COLO829 (cell line): ENCODE measurements at places on chromosomes 13 and 19.

DNA sequence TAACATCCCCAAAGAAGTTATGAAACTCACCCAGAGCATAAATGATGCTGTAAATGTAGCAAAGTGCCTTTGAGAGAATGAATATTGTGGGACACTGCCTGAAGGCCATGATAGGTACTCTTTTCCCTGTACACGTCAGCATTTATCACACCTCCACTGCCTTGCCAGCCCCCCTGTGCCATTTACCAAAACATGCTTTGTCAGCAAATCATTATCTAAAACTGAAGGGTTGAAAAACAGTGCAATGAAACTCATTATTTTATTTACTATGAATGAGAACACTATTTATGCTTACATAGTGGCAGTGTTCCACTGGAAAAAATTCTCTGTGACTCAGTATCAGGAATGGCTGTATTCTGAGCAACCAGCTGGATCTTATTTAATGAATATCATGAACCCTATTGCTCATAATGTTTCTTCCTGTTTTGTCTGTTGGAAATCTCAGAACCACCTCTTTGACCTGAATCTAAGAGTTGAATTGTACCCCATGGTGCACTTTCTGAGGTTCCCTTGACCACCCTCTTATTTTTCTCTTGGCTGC is 564.1 kb downstream of the DCT start:
- DNase-seq: no peak

- no peak for DNase-seq
Observed at GRCh38 chr19:4371247-4372164, 28.1 kb downstream of the MPND start.

DNA sequence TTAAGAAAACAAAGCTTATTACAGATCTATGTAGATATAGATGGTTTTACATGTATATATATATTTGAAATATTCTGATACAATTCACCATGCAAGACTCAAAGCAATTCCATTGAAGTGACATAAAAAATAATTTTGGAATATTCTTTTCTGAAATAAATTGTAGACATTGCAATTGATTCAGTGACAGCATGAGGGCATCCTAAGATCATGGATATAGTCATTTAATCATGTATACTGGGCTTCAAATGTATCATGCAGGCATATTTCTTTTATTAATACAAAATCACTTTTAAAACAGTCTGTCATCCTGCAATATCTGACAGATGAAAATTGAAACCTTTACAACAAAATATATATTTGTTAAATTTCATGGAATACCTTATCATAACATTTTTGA is 286.7 kb upstream of the SLITRK6 start:
- DNase-seq: peak; percentile 5

DNA sequence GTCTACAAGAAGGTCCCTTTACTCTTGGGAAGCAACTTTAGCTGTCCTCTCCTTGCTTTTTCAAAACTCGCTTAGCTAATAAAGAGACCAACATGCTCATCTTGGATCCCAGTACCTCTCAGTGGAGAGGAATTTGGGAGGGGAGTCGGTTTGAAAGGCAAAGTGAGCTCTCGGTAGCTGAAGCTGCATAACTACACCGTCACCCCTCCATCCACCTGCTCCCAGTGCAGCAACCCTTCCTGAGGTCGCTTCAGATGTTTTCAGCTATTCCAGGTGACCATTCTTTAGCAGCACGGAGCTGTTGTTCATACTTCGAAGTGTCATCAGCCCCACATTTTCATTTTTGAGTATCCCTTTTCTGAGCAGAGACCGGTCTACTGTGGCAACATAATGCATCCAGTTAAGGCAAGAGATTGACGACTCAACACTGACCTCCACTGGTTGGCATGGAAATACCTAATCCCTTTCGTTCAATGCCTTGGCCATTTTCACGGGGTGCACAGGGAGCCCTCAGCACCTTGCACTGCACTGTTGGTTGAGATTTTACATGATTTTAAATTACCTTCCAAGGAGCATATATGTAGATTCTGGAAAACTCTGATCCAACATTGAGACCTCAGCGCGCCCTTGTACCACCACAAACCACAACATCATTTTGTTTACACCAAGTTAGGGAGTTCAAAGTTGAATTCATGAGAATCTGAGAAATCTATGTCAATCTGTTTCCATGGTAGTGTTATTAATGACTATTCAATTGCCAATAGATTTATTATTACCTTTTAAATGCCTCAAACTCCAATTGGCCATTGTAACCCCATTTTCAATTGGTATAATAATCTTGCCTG is 42.2 kb downstream of the DLEU7 start:
- DNase-seq: peak; percentile 66

- DNase-seq: no peak
Observed at GRCh38 chr19:53936029-53936428, 26.7 kb upstream of the CACNG8 start.

DNA sequence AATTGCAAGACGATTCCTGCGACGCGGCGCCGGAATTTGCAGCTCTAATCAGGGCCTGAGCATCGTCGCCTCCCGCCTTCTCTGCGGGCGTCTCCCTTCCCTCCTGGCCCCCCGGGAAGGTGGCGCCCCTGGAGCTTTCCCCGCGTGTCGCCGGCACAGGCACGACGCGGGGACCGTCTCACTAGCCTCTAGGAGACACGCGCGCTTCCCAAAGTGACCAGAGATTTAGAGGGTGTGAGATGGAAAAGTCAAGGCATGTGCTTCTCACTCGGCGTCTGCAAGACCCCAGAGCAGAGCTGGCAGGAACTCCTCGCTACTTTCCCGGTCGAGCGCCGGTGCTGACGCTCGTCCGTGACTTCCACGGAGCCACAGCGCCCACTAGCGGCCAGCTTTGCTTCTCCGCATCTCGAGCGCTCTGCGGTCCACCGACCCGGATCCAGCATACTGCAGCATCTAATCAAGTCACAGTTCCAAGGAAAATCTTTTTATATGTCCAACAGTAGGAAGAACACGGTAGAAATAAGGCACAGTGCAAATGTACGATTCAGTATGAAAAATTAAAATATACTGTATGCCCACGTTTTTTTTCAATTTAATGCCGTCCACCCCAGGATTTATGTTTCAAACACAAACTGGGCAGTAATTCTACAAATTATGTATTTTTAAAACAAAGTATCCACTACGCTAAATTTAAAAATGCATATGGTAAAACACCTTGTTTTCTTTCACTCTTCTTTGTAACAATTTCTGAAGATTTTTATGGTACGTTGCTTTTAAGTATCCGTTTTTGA is 977 bp upstream of the EFNB2 start:
- peak; percentile 72 for DNase-seq

- DNase-seq: no peak
Observed at GRCh38 chr19:53157626-53158025, 1.2 kb downstream of the ZNF347 start.

DNA sequence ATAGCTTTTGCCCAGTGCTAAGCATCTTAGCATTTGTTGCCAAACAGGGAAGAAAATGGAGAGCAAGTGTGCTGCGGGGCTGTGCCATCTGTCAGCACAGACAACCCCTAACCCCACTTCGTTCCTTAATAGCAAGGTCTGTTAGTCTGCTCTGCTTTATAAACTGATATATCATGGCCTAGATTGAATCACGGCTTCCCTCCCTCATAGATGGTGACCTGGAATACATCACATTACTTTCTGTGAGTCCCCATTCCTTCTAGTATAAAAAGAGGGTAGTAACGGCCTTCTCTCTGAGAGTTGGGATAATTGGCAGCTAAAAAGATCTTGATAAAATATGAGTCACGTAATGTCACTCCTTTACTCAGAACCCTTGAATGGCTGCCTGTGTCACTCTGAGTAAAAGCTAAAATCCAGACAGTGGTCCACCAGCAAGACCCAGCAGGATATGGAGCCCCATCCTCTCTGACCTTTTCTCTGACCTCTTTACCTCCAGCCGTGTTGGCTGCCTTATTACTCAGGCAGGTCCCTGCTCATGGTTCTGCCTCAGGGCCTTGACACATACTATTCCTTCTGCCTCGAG is 151.7 kb downstream of the DLEU7 start:
- no peak for DNase-seq

GRCh38 chr13:102002287-102002686 is 399.6 kb downstream of the FGF14 start:
- DNase-seq: no peak

DNA sequence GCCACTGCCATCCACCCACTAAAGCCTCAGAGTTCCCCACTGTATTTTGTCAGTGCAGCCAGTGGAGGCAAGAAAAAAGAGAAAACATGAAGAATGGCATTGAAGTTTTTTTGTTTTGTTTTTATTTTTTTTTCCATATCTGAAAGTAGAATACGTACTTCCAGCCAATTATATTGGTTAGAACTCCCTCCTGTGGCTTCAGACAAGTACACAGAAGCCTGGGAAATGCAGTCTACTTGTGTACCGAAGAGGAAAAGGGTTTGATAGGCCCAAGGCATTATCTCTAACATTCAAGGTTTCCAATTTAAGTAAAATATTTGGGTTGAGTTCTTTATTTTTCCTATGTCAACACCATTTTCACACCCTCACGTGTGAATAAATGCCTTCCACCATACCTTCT is 696.2 kb upstream of the GPC6 start:
- DNase-seq: no peak

DNA sequence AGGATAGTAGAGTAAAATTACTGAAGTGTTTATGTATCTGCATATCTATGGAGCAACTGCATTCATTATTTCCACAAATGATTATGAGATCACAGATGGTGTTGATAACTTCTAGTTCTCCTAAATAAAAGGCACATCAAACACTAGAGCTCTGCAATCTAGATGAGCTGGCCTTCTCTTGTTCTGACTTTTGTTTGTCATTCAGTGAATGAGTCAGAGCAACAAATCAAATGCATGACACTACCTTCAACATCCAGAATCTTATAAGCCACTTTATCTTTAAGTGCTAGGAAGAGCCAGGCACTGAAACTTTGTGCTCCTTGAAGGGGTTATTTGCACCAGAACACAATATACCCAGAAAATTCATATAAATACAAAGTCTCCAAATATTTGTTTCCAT is 456.0 kb downstream of the PCDH17 start:
- no peak for DNase-seq

DNA sequence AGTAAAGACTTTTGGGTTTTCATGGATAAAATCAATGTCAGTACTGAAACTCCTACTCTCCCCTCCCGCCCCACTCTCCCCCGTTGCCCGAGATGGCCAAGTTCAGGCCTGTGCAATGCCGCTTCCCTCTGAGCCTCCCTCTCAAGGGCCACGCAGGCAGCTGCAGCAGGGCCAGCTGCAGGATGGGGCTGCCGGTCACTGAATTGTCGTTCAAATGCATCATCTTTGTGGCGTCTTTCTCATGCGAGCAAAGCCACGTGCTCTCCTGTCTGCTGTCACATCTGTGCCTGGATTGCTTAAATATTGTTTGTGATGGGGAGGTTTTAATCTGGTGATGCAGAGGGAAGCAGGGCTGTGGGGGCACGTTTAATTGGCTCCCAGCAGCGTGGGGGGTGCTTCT is 26.6 kb downstream of the SHISA2 start:
- no peak for DNase-seq

- DNase-seq: no peak
Observed at GRCh38 chr13:113086031-113086750, 19.4 kb upstream of the F7 start.
